ENCODE measurements at places on chromosomes 2 and 18. TPM values are rescaled to one million over a fixed set of nuclear protein-coding genes. Genes with fewer than 3 reads are reported as not detected.

AAK1 gene
- total RNA-seq = 123 TPM

DNA sequence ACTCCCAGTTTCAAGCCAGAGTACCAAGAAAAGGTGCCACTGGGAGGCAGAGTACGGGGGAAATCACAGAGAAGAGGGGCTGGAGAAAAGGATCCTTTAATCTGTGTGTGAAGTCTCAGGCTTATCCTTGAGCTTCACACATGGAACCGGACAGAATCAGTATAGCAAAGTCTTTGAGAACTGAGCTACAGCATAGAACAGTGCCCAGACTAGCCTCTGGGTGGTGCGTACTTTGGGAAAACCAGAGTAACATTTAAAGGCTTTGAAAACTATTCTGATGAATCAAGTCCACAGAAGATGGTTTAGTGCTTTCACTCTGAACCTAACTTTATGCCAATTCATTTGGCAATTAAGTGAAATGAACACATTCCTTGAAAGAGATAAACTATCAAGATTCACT lies 83.1 kb downstream of the BABAM2 start:
- peak; percentile 30 for DNase-seq
- H3K4me1 ChIP-seq = peaks cover 60% of the 10 kb centered on the region
- peaks cover 22% of the 10 kb centered on the region for H3K36me3 ChIP-seq

VIT gene
- total RNA-seq = 7.9 TPM

DNA sequence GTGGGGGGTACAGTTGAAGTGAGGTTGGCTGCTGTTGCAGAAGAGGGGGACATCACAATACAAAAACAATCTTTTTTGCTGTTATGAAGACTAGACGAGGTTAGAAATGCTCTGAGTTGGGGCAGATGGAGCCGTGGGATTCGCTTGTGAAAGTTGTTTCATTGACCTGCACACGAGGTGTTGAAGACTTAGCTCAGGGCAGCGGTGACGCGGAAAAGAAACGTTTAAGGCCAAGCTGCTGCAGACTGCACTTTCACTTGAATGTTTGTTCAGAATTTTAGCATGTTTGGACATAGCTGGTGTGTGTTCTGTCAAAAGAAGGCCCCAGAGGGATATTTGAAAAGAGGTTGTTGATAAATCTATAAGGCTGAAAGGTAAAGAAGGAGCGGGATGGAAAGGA lies 46.3 kb downstream of the MTCL1 start:
- no peak for DNase-seq
- peak overlapping the region; percentile 70 for H3K4me3 ChIP-seq
- H3K27ac ChIP-seq = peak overlapping the region; percentile 89
- H3K36me3 ChIP-seq = peaks cover 60% of the 10 kb centered on the region
- no peaks in the 10 kb centered on the region for H3K27me3 ChIP-seq

GRCh38 chr2:190481339-190481738 lies 53.2 kb downstream of the NEMP2 start:
- no peaks in the 10 kb centered on the region for H3K27me3 ChIP-seq
- no peak for DNase-seq

DNA sequence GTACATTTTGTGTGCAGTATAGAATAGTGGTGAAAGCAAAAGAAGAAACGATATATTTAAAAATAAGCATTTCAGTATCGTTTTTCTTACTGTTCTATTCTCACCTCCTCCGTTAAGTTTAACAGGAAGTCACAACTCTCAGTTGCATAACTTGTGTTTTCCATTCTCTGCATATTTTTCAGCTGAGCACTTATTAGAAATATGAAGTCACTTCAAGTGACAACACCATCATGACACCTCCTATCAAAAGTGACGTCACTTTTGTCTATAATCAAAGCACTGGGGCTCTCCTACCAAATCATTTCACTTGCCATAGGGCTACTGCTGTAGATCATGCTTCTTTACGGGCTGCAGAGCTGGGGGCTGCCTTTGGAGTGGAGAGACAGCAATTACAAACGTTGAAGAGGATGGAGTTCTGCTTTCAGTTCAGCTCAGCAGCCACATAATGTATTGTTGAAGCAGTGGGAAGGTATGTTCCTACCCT lies 36.3 kb downstream of the STAT4 start:
- peaks cover 20% of the 10 kb centered on the region for H3K4me1 ChIP-seq
- H3K36me3 ChIP-seq = no peaks in the 10 kb centered on the region
- no peak overlapping the region for H3K27ac ChIP-seq
- H3K4me3 ChIP-seq = no peak overlapping the region

DNA sequence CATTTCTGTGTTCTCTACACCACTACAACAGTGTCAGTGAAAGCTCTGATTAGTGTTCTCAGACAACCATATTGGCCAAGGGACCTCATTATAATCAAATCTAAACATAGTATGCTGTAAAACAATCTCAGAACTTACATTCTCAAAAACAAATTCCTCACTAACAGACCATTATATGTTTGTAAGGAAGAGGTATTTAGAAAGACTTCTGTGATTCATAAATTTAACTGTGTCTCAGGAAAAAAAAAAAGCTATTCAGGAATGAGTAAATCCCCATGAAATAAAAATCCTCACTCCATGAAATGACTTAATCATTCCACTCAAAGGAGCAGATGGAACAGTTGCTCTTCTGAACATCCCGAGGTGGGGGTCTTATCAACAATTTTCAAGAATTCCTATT lies 413.0 kb downstream of the CDH2 start:
- H3K4me1 ChIP-seq = peaks cover 28% of the 10 kb centered on the region
- no peaks in the 10 kb centered on the region for H3K27me3 ChIP-seq
- peak overlapping the region; percentile 32 for H3K27ac ChIP-seq
- no peaks in the 10 kb centered on the region for H3K36me3 ChIP-seq
- DNase-seq = peak; percentile 10

CYS1 gene
- total RNA-seq = 0.38 TPM

DNA sequence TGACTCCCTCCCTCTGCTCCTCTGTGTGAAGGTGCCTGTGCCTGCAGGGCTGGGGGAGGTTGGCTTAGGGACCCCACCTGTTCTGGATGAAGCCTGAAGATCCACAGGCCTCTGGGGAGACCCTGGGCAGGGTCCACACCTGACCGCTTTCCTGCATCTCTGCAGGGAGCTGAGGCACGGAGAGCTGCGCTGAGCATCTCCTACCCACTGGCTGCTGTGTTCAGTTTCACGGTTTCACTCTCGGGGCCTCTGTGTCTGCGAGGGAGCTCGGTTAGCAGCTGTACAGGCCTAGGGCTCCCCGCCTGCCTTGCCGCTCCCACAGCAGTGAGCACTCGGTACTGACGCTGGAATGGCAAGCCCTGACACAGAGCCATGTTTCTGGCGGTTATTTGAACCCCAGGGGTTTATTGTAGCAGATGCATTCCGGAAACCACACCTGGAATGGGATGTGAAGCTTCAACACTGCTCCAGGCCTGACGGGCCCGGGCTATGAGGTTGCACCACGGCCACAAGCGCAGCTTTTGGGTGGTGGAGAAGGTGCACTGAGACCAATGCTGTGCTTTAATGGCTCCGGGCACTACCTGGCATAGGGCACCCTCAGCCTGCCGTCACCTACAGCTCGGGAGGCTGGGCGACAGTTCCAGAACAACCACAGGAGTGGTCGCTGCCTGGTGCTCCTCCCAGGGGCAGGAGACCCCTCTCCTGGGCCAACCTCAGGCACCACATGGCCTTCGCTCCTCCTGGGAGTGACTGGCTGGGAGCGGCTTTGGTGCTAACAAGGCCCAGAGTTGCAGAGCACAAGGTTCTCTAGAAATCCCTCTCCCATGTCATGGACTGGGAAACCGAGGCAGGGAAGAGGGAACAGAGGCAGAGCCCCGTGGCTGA lies 257.9 kb downstream of the NDUFA10 start:
- 0 out of 2 replicates have a peak, but pooled peaks cover 4% of the 10 kb centered on the region for H3K36me3 ChIP-seq
- no peaks in the 10 kb centered on the region for H3K4me1 ChIP-seq
- H3K27ac ChIP-seq = no peak overlapping the region
- no peak overlapping the region for H3K4me3 ChIP-seq
- H3K27me3 ChIP-seq = peaks cover 6% of the 10 kb centered on the region
- DNase-seq = no peak

DNA sequence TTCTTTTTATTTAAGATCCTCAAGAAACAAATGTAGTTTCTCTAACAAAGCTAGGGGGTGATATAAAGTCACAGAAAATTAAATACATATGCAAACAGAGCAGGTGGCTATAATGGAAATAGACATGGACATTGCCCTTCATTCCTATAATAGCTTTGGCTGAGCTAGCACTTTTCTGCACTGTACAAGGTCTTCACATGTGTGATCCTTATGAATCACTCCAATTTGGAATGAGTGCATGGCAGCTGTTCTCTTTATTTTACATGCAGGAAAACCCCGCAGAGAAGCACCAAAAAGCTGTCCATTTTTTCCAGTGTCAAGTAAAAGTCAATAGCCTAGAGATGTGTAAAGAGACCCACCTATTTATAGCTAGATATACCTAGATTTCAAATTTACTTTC lies 747.4 kb upstream of the SLC8A1 start:
- H3K4me3 ChIP-seq = no peak overlapping the region
- DNase-seq = no peak
- H3K27me3 ChIP-seq = peaks cover under 1% of the 10 kb centered on the region
- no peak overlapping the region for H3K27ac ChIP-seq
- no peaks in the 10 kb centered on the region for H3K36me3 ChIP-seq

DNA sequence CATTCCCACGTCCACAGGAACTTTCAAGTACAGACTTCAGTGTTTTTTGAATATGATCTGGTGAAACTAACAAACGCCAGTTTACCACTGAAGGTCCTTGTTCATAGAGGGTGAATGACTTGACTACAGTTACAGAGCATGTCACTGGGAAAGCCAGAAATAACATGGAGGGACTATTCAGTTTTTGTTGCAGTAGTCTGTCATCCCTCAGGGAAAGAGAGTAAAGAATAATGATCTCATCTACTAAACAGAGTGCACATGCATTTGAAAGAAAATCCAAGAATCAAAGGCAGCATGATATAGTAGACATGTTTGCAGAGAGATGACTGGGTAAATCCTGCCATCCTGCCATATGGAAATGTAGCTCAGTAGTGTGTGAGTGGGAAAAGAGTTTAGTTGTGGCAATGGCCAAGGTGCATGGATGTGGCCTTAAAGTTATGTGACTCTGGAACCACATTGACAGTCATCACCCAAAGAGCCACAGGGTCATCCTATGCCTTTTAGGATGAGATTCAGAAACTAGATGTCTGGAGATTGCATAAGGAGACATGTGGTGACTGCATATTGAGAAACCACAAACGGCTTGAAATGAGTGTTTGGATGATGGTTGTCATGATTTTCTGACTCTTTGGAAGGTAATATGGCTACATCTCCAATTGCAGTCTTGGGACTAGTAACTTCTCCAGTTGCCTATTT lies 125.3 kb upstream of the ZEB2 start:
- no peaks in the 10 kb centered on the region for H3K4me1 ChIP-seq
- peak; percentile 8 for DNase-seq
- H3K36me3 ChIP-seq = no peaks in the 10 kb centered on the region
- H3K4me3 ChIP-seq = no peak overlapping the region

RBKS gene
- 3.2 TPM for total RNA-seq

EVA1A gene
- 65.0 TPM for total RNA-seq

DDX18 gene
- total RNA-seq = 50.1 TPM

TEKT4 gene
- not detected for total RNA-seq

DNA sequence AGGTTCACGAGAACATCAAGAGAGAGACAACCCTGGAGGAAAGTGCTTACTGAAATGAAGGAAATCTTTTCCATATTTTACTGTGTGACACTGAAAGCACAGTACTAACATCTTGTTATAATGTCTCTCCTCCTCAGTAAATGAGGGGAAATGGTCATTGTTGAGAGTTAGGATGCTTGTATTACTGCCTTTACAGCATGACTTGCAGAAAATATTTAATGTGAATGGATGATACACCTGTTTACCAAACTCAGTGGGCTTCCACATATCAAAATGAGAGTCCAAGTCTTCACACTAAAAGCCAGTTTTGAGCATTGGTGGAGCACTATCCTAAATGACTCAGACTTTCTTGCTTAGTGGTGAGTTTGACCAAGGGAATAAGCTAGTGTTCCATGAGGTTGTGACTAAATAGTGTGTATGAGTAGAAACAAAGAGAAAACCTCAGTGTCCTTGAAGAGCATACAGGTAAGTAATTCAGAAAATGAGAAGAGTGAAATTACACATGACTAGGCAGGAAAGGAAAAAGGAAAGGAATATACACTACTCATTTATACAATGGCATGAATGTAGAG lies 930.7 kb upstream of the CELF4 start:
- H3K4me1 ChIP-seq = no peaks in the 10 kb centered on the region
- H3K36me3 ChIP-seq = no peaks in the 10 kb centered on the region
- DNase-seq = no peak
- no peak overlapping the region for H3K4me3 ChIP-seq
- no peak overlapping the region for H3K27ac ChIP-seq

GALR1 gene
- not detected for total RNA-seq

DNA sequence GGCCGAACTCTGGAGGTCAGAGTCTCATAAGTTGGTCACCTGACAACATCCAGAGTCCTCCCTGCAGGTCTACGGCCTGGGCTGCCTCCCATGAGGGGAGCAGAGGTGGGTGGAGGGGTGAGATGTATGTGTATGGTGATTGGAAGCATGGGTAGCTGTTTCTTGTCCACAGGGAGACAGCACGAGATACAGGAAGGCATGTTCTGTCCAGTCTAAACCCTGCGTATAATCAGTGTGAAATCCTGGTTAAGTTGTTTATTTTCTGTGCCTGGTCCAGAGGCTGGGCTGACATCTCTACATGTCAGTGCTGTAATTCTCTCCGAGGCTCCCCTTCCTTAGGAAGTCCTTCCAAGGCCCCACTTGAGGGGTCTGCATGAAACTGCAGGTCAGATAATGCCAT lies 8.9 kb downstream of the TOGARAM2 start:
- H3K4me3 ChIP-seq = no peak overlapping the region
- H3K36me3 ChIP-seq = no peaks in the 10 kb centered on the region
- no peak overlapping the region for H3K27ac ChIP-seq
- H3K4me1 ChIP-seq = peaks cover 17% of the 10 kb centered on the region
- H3K27me3 ChIP-seq = peaks cover 43% of the 10 kb centered on the region
- no peak for DNase-seq

ZAP70 gene
- not detected for total RNA-seq

DNA sequence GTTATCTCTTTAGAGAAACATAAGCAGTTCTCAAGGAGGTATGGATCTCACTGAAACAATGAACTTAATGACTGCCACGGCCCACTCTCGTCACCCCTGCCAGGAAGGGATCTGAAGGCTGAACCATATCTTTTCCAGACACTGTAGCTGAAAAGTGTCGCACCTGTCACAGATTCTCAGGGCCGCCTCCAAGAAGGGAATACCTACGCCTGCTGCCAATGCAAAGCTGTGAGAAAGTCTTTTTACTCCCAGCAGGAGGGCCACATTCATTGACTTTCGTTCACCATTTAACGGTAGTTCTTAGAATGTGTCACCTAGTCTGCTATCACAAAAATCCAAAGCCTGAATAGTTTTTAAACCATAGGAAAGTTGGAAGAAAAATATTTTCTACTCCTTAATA lies 66.7 kb upstream of the SH3BP4 start:
- H3K27me3 ChIP-seq = peaks cover 3% of the 10 kb centered on the region
- no peak overlapping the region for H3K4me3 ChIP-seq
- H3K27ac ChIP-seq = no peak overlapping the region
- peaks cover 20% of the 10 kb centered on the region for H3K4me1 ChIP-seq
- DNase-seq = no peak
- no peaks in the 10 kb centered on the region for H3K36me3 ChIP-seq

DNA sequence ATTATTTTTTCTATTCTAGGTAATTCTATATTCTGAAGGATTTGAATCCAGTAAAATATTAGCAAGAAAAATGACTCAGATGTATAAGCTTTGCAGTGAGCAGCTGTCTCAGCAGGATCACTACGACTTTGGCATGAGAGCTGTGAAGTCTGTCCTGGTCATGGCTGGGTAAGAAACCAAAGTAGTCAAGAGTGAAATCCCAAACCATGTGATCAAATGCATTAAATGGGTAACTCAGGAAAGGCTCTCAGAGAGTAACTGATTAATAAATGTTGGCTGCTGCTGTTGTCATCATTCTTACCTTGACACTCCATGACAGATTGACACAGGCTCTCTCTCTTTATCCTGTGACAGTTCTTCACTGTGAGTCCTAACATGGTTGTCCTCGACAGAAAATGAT lies 124.1 kb downstream of the DNAH6 start:
- peaks cover 8% of the 10 kb centered on the region for H3K4me1 ChIP-seq
- DNase-seq = no peak
- no peak overlapping the region for H3K4me3 ChIP-seq
- 0 out of 2 replicates have a peak, but pooled peaks cover 4% of the 10 kb centered on the region for H3K36me3 ChIP-seq

Measured in HFFc6 (cell line).